Small intestine (tissue), 16 donors: ENCODE measurements at places on chromosomes 7 and 10.

DNA sequence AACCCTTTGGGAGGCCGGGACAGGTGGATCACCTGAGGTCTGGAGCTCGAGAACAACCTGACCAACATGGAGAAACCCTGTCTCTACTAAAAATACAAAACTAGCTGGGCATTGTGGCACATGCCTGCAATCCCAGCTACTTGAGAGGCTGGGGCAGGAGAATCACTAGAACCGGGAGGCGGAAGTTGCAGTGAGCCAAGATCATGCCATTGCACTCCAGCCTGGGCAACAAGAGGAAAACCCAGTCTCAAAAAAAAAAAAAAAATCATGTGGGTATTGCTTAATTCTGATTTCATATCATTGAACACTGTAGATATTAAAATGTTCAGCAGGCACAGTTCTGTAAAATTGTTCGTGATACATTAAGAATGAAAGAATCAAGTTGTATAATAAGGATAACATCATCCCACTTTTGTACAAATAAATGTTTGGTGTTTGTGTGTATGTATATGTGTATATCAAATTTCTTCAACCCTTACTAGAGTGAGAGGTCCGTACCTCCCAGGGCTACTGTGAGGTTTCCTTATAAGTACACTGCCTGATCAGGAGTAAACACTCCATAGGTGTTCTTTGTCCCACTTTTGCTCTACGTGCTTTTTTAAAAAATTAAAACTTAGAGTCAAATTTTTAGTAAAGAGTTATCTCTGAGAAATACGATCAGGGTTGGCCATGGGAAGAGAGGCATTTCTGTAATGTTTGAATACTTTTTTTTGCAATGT is 31.7 kb downstream of the PLEKHS1 start:
- no peak for DNase-seq

DNA sequence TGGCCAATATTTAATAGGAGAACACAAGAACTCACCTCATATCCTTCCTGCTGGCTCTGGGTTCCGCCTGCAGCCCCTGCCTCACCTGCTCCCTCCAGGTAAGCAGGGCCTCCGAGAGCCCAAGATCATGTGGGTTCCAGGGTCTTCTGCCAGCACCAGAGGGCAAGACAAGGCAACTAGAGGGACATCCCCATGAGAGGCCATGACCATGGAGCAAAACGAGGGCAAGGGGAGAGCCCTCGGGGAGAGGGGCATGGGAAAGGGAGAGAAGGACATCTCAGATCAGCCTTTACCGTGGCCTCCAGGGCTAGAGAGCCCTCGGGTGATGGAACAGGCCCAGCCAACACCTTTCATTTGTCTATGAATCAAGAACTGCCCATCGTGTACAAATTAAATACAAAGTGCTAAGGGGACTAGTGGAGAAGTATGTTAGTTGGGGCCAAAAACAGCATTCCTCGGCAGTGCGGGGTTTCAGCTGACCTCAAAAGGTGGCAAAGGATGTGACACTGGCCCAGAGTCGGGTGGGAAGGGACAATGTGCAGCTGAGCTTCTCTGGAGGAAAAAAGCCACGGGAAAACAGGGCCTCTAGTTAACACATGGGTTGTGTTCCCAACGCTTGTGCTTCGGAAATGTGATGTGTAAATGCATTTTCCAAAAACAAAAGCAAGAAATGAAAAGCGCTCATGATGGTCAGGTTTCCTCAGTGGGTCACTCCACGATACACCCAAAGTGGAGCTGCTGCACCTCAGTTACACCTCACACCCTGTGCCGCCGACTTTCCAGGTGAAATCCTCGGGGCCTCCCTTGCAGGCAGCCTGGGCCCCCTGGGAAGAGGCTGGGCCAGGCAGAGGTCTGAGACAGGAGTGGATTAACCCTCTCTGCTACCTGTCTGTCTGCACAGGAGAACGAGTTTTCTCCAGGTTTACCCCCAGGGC is 2.0 kb downstream of the AOC1 start:
- peak; percentile 36 for DNase-seq

DNA sequence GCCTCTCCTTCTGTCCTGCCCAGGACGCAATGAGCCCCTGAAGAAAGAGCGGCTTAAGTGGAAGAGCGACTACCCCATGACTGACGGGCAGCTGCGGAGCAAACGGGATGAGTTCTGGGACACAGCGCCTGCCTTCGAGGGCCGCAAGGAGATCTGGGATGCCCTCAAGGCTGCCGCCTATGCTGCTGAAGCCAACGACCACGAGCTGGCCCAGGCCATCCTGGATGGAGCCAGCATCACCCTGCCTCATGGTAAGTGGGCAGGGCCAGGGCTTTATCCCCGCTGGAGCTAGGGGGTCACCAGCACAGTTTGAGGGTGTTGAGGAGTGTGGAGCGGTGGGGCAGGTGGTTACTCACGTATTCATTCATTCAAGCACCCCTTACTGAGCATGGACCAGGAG is 4.7 kb upstream of the ANKRD2 start:
- no peak for DNase-seq

GRCh38 chr7:88686468-88687229 is 72.9 kb upstream of the ZNF804B start:
- DNase-seq = no peak

DNA sequence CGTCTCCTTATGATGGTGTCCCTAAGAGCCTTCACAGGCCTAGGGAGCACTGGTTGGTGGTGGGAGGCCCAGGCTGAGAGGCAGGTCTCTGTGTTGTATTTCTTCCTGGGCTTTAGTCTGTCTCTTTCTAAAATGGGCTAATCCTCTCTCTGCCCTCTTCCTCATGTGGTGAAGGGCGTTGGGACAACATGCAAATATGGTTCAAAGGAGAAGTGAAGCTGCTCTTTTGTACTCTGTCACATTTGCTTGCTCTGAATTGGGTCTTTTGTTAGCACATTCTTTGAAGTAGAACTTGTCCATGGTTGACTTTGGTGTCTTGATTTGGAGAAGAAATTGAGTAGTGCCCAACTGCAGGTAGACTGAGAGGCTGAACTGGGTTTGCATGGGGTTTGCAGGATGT is 814 bp downstream of the HK1 start:
- no peak for DNase-seq

- peak; percentile 35 for DNase-seq
These were observed 49.0 kb upstream of the YAE1 start for GRCh38 chr7:39517240-39517639.

DNA sequence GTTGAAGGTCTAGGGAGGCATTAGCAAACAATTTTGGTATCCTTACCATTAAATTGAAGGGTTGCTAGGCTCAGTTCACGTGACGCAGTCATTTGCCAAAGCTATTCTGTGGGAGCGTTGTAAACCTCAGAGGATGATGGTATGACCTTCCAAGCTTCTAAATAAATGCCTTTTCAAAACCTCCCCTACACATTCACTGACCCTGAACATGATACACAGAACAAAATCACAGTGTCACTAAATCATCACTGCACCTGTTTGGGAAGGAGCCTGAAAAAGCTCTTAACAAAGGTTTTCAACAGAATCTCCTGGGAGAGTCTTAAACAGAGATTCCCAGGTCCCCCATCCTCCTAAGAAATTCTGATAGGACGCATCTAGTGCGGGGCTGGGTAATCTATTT is 13.2 kb upstream of the CCDC172 start:
- DNase-seq = no peak

GRCh38 chr7:142311876-142312275 is 54.0 kb upstream of the PRSS58 start:
- DNase-seq = no peak

- no peak for DNase-seq
These were observed 44.9 kb downstream of the JCAD start for GRCh38 chr10:30014511-30014910.

DNA sequence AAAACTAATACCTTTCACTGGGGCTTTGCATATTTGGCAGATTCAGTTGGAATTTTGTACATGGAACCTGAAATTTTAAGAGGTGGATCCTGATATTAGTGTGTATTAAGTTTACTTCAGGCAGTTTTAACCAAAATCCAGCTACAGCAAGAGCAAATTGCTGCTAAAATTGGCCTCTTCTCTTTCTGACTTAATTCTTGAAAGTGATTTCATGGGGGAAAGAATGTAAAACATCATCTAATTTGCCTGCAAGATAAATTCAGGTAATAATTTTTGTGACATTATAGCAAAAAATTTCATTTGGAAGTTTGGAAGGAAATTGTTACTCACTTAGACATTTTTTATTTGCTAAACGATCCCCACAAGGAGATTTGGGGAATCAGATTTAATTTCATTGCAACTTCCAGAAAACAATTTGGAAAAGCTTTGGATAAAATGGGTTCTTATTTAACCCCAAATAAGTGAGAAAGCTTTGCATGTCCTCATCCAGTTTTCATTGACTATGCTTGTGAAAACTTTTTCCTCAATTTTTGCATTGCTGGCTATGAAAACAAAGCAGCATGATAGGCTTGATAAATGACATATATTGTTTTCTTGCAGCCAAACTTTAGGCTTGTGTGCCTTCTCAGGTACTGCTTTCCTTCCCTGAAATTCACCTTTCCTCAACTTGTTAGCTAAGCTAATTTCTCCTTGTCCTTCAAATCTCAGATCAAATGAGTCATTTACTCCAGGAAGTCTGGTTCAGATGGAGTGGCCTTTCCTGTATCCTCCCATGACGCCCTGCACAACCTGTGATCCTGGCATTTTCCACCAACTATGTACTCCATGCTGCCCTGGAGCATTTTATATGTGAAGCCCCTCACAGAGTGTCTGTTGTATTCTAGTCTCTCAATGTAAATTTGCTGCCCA is 27.4 kb upstream of the ZNF438 start:
- DNase-seq = no peak

DNA sequence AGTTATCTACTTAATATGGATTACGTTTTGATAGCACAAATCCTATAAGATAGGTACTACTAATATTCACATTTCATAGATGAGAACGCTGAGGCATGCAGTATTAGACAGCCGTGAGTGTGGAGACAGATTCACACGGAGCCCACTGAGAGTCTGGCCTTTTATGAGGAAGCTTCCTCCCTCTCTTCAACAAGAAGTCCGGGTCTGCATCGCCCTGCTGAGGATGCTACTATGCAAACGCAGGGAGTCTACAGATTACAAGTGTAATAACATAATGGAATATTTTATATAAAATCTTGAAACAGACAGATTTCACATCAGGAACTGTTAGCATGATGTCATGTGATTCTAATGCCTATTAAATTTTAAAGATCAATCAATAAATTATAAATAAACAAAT is 255.9 kb upstream of the GLI3 start:
- DNase-seq = no peak

DNA sequence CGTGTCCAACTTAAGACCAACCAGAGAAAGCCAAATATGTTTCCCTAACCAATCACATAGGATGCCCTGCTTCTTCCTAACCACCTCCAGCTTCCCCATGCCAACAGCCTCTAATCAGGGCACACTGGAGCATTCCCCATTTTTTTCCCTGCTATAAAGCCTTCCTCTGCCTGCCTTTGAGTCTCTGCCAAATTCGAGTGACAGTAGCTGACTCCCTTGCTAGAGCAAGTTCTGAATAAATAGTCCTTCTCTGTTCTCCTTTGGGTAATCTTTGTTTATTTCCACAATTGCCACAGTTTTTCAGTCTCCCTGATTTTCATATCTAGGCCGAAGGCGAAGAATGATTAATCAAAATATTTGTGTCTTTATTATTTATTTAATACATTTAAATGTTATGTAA is 96.7 kb downstream of the ANLN start:
- DNase-seq = no peak

GRCh38 chr7:29292886-29293658 is 98.5 kb downstream of the CHN2 start:
- no peak for DNase-seq

- DNase-seq = no peak
These were observed 26.2 kb upstream of the SLC29A3 start for GRCh38 chr10:71292624-71293445.

DNA sequence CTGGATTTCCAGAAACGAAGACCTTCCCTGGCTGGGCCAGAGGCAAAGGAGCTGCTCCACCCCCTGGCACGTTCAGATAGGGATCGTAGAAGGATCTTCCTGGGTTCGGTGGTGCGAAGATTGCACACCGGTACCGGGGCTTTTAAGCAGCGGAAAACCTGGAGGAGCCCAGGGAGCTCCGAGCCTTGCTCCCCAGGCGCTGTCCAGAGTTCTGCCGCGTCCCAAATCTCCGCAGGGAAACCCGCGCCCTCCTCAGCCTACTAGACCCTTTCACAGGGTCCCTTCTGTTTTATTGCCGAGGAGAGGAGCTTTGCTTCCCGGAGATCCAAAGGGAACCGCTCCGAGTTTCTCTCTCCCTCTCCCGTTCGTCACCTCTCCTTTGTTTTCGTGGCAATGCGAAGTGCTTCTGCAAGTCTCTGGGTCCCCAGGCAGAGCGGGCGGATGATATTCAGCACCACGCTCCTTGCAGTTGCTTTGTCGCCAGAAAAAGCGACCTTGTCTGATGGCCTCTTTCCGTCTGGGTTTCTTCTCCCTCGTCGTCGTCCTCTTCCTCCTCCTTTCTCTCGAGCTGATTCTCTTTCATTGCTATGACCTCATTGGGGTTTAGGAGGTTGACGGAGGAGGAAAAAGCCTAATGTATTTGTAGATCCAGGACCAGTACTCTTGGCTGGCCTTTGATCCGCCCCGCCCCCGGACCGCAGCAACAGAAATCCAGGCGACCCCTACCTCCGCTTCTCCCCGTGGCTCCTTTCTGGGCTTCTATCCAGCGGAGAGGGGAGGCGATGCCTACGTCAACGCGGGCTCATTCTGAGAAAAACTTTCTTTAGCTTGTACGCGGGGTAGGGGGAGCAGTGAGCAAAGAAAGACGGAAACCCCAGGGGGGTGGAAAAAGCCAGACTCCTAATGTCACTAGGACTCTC is at the start of gene TMEM196:
Gene TMEM196, minus strand, starts transcription at position 777 of the 920 bp plus-strand sequence. CDS start 921 bp downstream, outside the sequence.
- DNase-seq = peak; percentile 56

- peak; percentile 6 for DNase-seq
These were observed 60.0 kb upstream of the PRPS1L1 start for GRCh38 chr7:18087687-18088078.

DNA sequence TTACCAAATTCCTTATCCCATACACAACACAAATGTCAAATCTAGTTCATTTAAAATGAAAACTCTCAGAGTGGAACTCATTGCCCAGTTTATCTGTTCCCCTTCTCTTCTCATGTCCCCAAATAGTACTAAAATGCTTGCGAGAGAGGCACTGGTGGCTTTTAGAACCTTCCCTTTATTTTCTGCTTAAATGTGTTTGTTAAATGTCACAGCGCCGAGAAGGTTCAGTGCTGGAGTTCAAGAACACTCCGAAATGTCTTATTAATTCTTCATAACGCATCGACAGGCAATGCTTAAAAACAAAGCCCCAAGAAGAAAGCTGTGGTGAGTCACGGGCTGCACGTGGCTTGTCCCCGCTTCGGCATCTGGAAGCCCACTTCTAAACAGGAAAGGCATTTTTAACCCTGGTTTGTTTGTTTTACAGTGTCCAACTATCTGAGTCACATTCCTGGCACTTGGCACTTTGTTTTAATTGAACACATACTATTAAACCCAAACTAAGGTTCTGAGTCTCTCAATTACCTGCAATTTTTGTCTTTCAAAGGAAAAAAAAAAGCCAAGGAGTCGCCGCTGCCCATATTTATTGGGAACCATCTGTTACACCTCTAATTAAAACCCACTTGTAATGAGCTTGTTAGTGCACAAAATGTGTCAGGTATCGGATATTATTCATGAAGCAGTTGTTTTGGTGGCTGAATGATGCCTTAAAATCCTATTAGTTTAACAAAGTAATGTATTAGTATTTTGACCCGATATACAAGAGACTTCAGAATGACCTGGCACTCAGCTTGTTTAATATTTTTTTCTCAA is 49.9 kb upstream of the MGMT start:
- DNase-seq = no peak

GRCh38 chr7:71705901-71706596 is 574.1 kb downstream of the GALNT17 start:
- DNase-seq = no peak
